ENCODE measurements at places on chromosomes 13 and 19.

DNA sequence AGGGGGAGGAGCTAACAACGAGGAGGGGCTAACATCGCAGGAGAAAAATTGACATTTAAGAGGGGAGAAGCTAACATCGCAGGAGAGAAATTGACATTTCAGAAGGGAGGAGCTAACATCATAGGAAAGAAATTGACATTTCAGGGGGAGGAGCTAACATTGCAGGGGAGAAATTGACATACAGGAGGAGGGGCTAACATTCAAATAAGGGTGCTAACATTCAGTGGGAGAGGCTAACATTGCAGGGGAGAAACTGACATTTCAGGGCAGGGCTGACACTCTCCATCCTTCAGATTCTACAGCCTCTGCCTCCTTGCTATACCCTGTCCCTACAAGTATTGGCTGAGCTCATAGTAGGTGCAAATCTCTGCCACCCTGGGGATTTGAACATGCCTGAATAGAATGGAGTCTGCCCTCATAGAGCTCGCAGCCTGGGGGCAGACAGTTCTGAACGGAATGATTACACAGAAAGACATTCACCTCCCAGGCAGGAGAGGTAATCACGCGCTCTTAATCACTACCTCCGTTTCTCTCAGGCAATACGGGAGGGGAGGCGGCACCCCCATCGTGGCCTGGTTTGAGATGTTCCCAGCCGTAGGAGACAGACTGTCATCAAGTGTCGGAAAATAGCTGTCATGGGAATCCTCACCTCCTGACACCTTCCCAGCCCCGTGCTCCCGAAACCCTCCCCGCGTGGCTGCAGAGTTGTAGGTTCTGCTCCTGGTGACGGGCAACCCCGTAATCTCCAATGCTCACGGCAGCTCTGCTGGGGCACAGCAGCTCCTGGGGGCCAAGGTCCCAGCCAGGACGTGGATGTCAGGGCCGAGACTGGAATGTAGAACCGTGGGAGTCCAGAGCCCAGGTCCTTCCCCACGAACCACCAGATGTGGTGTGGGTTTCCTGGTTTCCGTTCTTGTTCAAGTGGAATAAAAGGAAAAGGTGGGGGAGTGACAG, 9.5 kb downstream of the GPR32 start:
- no peak for DNase-seq

- DNase-seq: peak; percentile 21
Measured at GRCh38 chr19:43763473-43763939, 8.7 kb upstream of the SMG9 start.

DNA sequence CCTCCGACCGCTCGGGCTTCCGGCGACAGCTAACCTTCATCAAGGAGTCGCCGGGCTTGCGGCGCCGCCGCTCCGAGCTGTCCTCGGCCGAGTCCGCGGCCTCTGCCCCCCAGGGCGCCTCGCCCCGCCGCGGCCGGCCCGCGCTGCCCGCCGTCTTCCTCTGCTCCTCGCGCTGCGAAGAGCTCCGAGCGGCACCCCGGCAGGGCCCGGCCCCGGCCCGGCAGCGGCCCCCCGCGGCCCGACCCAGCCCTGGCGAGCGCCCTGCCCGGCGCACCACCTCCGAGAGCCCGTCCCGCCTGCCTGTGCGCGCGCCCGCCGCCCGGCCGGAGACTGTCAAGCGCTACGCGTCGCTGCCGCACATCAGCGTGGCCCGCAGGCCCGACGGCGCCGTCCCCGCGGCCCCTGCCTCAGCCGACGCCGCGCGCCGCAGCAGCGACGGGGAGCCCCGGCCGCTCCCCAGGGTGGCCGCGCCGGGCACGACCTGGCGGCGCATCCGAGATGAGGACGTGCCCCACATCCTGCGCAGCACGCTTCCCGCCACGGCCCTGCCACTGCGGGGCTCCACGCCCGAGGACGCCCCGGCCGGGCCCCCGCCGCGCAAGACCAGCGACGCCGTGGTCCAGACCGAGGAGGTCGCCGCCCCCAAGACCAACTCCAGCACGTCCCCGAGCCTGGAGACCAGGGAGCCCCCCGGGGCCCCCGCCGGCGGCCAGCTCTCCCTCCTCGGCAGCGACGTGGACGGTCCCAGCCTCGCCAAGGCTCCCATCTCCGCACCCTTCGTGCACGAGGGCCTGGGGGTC, 9.6 kb downstream of the C19orf25 start:
- peak; percentile 41 for DNase-seq

DNA sequence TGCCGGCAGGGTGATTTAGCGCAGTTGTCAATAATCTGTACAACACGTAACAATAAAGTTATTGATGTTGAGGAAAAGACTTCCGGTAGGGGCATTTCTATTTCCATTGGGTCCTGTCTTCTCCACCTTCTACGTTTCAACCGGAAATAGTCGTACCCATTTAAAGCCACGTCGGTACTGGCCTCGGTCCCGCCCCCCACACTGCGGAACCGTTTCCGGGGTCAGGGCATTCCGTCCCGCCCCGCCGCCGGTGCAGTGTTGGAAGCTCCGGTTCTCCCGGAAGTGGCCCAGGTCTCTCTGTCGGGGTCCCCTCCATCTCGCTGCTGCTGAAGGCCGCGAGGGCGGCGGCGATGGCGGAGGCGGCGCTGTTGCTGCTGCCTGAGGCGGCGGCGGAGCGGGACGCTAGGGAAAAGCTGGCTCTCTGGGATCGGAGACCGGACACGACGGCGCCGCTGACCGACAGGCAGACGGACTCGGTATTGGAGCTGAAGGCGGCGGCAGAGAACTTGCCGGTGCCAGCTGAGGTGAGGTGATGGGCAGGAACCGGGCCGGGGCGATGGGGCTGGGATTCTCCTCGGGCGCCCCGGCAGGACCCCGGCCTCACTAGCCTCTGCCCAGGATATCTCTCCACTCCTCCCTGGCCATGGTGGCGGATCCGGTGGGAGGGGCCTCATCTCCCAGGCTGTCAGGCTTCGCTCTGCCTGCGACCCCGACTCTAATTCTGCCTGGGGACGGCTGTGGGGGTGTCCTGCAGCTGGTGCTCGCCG, at the start of gene COG3:
COG3 (plus strand) TSS at position 253 of the 767 bp plus-strand sequence; CDS start at position 351, 98 bp downstream.
- DNase-seq: peak; percentile 98

DNA sequence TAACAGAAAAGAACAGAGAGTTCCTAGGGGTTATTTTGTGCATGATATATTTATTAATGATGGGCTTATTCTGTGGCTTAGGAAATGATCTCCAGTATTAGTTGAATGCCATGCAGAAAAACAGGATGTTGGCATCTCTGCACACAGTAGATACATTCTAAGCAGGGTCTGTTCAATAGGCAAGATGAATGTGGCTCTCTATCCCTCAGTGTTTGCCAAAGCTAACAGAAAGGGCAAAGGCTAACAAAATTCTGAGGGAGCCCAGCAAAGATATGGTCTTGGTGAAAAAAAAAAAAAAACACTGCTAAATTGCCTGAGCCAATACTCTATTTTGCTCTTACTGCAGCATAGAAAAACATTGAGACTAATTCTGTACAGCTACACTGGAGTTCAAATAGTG, 1095.8 kb downstream of the UQCRFS1 start:
- DNase-seq: no peak

GRCh38 chr19:4806384-4806783, 14.8 kb downstream of the FEM1A start:
- DNase-seq: no peak

GRCh38 chr13:60152904-60153303, 10.8 kb downstream of the DIAPH3 start:
- no peak for DNase-seq

- DNase-seq: no peak
Measured at GRCh38 chr19:3471954-3472655, 8.2 kb downstream of the SMIM24 start.
